ENCODE measurements at places on chromosomes 1 and 21. TPM values are rescaled to one million over a fixed set of nuclear protein-coding genes. Genes with fewer than 3 reads are reported as not detected.

- no peak for DNase-seq
- H3K27ac ChIP-seq = no peak overlapping the region
- no peaks in the 10 kb centered on the region for H3K27me3 ChIP-seq
- H3K36me3 ChIP-seq = no peaks in the 10 kb centered on the region
- no peak overlapping the region for H3K4me3 ChIP-seq
- H3K4me1 ChIP-seq = no peaks in the 10 kb centered on the region
Observed at GRCh38 chr1:30525631-30525970, 197.8 kb downstream of the MATN1 start.

- H3K27me3 ChIP-seq = no peaks in the 10 kb centered on the region
- DNase-seq = no peak
- H3K27ac ChIP-seq = no peak overlapping the region
- H3K4me3 ChIP-seq = no peak overlapping the region
- H3K4me1 ChIP-seq = no peaks in the 10 kb centered on the region
- H3K36me3 ChIP-seq = no peaks in the 10 kb centered on the region
Observed at GRCh38 chr1:17688217-17688810, 66.8 kb upstream of the ACTL8 start.

TMEM269 gene
- total RNA-seq = 0.62 TPM

- H3K27ac ChIP-seq = no peak overlapping the region
- H3K4me3 ChIP-seq = no peak overlapping the region
- no peak for DNase-seq
- no peaks in the 10 kb centered on the region for H3K27me3 ChIP-seq
- H3K36me3 ChIP-seq = no peaks in the 10 kb centered on the region
- peaks cover 10% of the 10 kb centered on the region for H3K4me1 ChIP-seq
Observed at GRCh38 chr1:229230140-229230892, 40.6 kb upstream of the RAB4A start.

TMEM59 gene
- total RNA-seq = 263 TPM

DNA sequence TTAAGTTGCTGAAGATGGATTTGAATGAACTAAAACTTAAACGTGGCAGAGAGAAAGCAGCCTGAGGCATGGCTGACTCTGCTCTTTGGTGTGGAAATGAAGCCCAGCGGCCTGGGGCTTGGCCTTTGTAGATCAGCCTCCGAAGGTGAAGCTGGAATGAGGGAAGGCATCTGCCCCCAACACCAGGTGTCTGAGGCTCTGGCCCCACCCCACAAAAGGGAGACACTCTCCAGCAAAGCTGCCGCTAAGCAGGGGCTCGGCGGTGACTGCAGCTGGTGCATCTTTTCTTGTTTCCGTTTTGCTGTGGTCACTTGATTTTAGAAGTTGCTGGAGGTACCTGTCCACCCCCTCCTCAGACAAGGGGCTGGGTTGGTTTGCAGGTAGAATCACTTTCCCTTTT, 38.2 kb upstream of the NID1 start:
- H3K27ac ChIP-seq = no peak overlapping the region
- no peaks in the 10 kb centered on the region for H3K27me3 ChIP-seq
- H3K4me3 ChIP-seq = no peak overlapping the region
- no peaks in the 10 kb centered on the region for H3K4me1 ChIP-seq
- H3K36me3 ChIP-seq = no peaks in the 10 kb centered on the region
